ENCODE measurements at places on chromosomes 4 and X.

DNA sequence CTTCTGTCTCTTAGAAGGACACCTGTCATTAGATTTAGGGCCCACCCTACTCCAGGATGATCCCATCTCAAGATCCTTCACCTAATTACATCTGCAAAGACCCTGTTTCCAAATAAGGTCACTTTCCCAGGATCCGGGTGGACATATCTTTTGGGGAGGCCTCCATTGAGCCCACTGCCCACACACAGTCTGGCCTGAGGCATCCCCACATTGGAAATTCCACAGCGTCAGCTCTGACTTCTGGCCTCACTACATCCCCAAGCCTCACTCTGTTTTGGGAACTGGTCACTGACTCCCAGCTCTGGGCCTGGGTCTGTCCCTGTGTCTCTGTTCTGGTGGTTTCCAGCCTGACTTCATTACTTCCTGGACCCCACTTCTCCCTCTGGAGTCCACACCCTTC is 285.5 kb downstream of the CRLF2 start:
- DNase-seq, result no peak

GRCh38 chr4:111991797-111992196 is 153.5 kb upstream of the FAM241A start:
- DNase-seq, result no peak

GRCh38 chrX:48505481-48505880 is 3.3 kb upstream of the PORCN start:
- DNase-seq, result no peak

GRCh38 chr4:67273666-67274065 is 271.6 kb downstream of the CENPC start:
- no peak for DNase-seq

DNA sequence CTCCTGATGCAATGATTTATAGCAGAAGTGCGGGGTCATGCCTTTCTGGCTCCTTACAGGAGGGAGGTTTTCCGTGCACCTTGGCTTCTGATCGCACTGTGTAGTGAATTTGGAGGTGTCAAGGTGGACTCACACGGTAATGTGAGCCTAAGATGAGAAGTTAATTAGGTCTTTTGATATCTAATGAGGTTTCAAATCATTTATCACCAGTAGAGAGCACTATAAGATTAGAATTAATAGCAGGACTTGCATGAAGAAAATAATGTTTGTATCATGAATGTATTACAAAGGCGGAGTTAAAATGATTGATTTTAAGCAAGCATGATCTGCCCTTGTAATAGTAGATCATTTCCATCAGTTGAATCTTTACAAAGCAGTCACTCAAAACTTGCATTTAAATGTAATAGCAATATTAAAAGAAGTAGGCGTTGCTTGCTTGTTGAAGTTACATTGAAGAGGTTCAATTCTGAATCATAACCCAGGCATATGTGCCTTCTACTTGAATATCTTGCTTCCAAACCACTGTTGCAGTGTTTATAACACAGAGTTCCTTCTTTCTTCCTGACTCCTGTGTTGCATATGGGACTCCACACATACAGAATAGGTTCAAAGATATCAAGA is 152.1 kb downstream of the FMR1NB start:
- no peak for DNase-seq

Measured in CD8-positive, alpha-beta T cell (primary cell).